Stimulated activated CD4-positive, alpha-beta T cell treated with anti-CD3 and anti-CD28 coated beads, Interleukin-1b, Interleukin-23, amount 100 ng/mL, for 1 hour (primary cell): ENCODE measurements at places on chromosomes 1 and 21.

DNA sequence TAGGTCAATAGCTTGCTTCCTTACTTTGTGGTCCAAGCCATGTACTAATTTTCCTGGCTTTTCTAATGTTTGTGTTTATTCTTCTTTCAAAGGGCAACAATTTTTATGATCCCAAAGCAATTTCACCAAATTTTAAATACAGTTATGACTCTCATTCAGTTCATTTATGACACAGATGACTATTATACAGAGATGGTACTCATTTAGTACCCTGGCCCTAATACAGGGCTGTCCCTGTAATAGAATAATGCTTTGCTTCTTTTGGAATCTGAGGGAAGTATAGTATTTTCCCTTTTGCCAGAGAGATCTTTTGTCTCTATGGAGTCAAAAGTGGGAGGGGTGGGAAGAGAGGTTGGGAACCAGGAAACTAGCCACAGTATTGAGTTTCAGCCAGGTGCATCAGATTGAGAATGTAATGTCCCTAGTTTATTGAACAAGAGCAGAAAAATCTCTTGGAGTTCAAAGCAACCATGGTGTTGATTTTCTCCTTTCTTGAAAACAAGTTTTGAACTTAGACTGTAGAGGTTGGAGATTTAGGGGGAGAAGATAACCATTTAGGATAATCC is 20.4 kb downstream of the DENND2D start:
- no peak for DNase-seq

GRCh38 chr1:229760478-229760996 is 134.5 kb downstream of the URB2 start:
- DNase-seq, result no peak

DNA sequence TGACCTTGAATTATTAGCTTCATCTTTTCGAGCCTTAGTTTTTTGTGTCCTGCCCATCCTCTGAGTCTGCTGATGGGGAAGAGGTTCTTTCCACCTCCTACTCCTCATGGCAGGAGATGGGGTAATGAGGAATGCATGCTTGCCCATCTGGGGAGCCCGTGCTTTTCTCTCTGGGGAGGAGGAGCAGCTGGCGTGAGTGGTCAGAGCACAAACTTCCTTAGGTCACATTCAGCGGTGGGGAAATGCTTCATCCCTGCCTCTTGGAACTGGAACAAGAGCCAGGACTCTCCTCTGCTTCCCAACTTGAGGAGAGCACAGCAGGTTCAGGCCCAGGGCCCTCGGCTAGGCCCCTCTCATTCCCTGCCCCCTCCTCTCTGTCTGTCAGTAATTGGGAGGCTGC is 155.0 kb downstream of the PCNX2 start:
- no peak for DNase-seq

DNA sequence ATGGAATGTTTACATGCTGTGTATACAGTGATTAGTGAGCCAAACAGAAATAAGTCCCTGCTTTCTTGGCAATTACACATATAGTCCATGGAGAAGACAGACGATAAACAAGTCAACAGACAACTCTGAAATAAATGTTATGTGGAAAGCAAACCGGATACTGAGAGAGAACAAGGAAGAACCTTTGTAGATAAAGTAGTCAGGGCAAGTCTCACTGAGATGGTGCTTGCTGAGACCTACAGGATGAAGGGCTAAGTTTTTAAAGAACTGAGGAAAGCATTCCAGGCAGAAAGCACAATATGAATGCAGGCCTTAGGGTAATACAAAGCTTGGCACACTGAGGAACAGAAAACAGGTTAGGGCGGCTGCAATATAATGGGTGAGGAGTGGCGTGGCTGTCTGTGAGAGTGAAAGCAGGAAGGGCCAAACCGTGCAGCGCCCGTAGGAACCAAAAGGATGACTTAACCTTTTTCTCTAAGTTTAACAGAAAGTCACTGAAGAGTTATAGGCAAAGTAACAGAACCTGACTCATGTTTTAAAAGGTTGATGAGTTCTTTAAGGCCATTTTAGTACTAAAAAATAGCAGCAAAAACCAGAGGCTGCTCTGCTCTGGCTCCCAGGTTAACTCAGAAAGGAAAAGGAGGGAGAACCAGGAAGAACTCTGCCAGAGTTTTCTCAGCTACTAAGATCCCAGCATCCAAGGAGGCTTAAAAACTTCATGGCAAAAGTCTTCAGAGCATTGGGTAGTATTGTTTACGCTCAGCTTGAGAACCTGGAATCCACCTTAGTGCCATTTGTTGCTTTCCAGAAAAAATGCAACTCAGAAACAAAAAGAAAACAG is 8.7 kb upstream of the TTF2 start:
- DNase-seq, result no peak

GRCh38 chr1:169779150-169779549 is 15.6 kb downstream of the METTL18 start:
- no peak for DNase-seq

DNA sequence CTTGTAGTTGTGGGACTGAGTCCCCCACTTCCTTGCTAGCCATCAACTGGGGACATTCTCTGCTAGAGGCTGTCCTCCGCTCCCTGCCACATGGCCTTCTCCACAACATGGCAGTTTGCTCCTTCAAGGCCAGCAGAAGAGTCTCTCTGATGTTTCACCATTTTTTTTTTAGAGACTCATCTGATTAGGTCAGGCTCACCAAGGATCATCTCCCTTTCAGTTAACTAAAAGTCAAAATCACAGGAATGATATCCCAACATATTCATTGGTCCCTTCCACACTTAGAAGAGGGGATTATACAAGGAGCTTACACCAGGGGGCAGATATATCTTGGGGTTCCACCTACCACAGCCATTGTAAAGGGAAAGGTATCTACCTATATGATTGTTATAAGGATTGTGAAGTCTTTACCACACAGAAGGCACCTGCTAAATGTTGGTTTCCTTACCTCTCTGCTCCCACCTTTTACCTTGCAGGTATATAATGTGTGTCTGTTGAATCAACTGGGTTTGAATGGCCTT is 23.3 kb downstream of the RIMKLA start:
- DNase-seq, result no peak

- no peak for DNase-seq
Measured at GRCh38 chr1:234658138-234658537, 48.2 kb upstream of the IRF2BP2 start.

DNA sequence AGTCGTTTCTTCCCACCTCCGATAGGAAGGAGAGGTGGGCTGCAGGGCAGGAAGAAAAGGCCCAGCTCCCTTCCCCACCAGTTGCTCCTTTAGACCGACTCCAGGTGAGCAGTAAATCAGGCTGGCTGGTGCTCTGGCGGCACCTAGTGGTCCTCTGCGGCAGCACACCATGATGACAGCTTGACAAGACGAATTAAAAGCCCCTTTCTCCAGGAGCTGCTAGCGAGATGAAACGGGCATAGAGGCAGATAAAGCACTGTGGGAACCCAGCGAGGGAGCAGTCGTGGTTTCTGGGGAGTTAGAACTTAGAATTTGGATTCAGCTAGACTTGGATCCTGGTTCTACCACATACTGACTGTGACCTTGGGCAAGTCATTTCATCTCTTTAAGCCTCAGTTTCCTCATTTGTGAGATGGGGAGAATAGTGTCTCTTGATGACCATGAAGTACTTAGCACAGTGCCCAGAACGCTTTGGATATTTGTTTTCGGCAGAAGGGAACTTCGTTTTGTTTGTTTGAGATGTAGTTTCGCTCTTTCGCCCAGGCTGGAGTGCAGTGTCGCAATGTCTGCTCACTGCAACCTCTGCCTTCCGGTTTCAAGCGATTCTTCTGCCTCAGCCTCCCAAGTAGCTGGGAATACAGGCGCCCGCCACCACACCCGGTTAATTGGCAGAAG is 21.8 kb upstream of the COL9A2 start:
- peak; percentile 87 for DNase-seq

DNA sequence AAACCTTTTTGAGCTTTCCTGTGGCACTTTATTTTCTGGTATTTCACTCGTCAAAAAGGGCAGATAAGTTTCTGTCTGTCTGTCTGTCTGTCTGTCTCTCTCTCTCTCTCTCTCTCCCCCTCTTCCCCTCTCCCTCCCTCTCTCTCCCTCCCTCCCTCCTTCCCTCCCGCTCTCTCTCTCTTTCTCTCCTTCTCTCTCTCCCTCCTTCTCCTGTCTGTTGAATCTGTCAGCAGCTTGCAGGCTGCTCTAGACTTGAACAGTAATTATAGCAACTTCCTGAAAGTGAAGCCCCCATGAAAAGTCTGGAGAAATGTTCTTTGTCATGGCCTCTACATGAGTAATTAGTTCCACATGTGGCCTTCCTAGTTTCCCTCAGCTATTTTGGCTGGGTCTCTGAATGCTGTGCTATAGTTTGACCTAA is 275.2 kb upstream of the C1orf105 start:
- DNase-seq, result no peak

GRCh38 chr1:11924334-11925195 is 1.7 kb downstream of the KIAA2013 start:
- DNase-seq, result no peak

GRCh38 chr1:23483321-23484252 is at the start of gene ASAP3:
ASAP3 (minus strand) TSS chr1:23484179; CDS start chr1:23484133, 46 bp downstream.
- no peak for DNase-seq

DNA sequence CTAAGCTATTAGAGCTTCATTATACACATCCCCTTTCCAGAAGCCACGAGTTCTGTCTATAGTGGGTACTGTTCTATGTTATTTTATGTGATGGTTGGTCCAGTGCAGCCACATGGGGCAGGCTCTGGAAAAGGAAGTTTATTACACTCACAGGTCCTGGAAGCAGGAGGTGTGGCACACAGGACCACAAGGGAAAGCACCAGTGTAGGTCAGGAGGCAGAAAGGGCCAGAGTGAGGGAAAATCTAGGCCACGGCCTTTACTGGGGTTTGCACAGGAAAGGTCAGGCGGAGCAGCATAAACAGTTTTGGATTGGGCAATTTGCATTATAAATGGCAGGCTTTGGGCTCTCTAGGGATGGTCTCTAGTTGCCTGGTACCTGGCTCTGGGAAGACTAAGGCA is 21.8 kb upstream of the CNIH3 start:
- DNase-seq, result no peak

- DNase-seq, result no peak
Measured at GRCh38 chr1:78355656-78356055, 135.1 kb upstream of the PTGFR start.

GRCh38 chr1:83917959-83918358 is 81.0 kb downstream of the TTLL7 start:
- DNase-seq, result no peak

DNA sequence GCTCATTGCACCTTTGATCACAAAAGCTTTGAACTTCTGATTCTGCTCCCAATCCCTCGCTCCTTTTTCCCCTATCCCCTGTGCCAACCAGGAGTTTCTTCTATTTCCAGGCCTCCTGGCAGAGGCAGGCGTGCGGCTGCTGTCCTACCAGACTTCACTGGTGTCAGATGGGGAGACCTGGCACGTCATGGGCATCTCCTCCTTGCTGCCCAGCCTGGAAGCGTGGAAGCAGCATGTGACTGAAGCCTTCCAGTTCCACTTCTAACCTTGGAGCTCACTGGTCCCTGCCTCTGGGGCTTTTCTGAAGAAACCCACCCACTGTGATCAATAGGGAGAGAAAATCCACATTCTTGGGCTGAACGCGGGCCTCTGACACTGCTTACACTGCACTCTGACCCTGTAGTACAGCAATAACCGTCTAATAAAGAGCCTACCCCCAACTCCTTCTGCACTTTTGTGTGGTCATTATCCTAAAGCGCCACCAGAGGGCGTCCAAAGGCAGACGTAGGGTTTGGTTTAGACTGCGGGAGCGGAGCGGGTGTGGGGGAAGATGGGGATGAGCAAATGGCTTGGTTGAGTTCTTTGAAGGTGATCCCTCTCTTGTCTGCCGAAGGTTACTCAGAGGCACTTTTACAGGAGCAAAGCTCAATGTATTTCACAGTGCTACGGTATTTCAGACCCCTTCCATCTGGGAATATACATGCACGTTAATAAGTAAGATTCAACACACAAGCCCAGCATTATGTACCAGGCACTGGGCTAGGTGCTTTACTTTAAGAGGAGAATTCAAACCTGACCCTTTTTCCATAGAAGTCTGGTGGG is 24.7 kb downstream of the HMGCS2 start:
- DNase-seq, result no peak

DNA sequence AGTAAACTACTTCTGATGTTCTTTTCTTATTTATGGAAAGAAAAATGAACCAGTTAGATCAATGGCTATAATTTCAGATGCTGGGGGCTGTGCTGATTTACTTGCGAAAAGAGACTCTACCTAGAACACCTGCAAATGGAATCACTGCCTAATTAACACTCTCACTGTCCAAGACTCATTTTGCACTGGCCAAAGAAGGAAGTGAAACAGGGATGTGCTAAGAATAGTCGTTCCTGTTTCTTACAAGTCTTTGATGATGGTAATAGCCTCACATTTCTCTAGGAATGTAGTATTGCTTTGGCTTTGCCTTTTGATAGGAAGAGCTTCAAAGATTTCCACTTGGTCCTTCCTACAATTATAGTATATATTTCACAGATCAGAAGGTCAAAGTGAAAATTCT is 12.7 kb upstream of the TSNAX start:
- no peak for DNase-seq

DNA sequence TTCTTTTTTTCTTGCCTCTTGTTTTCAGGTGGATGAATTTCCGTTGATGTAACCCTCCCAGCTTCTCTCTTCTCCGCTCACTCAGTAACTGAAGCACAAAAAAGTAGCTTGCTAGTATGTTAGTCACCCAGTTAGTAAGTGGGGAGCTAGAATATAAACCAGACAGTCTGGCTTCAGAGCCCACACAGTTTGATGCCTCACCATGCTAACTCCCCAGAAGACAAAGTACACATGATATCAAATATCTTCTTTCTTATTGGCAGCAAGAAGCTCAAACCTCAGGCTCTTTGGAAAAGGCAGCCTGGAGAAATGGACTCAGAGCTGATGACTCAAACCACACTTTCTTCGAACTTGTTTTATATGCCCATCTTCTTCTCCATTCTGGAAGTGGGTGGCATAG is 187.5 kb upstream of the PLXNA2 start:
- no peak for DNase-seq

GRCh38 chr1:53502641-53503432 is 43.6 kb downstream of the DMRTB1 start:
- no peak for DNase-seq

GRCh38 chr1:215256936-215257679 is 174.6 kb downstream of the KCNK2 start:
- no peak for DNase-seq

- DNase-seq, result no peak
Measured at GRCh38 chr1:57102561-57103326, 136.9 kb upstream of the C8B start.

DNA sequence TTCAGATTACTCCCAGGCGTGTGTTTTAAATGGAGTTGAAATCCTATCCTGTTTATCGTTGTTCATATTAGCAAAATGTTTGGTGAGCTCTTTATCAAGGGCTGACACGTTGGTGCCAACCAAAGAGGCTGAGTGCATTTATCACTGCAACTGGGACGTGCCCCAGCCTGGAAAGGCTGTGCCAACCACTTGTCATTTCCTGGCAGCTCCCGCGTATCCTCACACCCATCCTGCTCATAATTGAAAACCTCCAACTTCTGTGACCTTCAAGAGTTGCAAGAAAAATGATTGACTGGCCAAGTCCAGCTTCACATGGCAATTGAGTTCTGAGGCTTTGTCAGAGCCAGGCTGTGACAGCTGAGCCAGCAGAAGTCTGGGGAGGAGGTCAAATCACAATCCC is 43.7 kb upstream of the KCNA3 start:
- no peak for DNase-seq

GRCh38 chr1:109975718-109976117 is 8.8 kb upstream of the AHCYL1 start:
- no peak for DNase-seq
